LNCaP clone FGC (cell line): ENCODE measurements at places on chromosomes 5 and 9.

- no peak for DNase-seq
These were observed 3.3 kb downstream of the EBF1 start for GRCh38 chr5:159096243-159096923.

DNA sequence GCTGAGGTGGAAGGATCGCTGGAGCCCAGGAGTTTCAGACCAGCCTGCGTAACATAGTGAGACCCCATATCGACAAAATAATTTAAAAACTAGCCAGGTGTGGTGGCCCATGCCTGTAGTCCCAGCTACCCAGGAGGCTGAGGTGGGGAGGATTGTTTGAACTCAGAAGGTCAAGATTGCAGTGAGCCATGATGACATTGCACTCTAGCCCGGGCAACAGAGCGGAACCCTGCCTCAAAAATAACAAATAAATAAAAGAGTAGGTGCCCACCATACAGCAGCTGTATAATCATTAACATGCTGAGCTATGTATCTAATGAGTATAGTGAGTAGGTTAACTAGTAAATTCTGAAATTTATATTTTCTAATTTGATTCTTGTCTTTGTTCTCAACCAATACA is 11.0 kb upstream of the ATP6V0E1 start:
- DNase-seq: no peak

GRCh38 chr5:74296685-74297408 is 343.7 kb downstream of the ENC1 start:
- no peak for DNase-seq

DNA sequence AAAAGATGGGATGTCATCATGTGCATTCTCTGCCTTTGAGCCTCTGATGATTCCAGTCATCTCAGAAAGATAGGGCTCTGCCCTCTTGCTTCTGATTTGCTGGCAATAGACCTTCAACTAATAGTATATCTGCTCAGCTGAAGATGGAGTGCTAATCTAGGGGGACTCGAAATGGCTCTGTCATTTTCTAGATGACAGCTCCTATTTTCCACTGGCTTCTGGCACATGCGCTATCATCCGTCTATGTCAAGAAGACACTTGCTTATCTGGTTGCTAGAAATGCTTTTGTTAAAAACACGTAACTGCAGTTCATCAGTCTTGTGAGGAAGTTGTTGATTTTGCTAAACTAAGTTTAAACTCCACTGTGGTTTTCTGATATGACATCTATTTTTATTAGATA is 265.5 kb upstream of the ZNF608 start:
- DNase-seq: no peak

DNA sequence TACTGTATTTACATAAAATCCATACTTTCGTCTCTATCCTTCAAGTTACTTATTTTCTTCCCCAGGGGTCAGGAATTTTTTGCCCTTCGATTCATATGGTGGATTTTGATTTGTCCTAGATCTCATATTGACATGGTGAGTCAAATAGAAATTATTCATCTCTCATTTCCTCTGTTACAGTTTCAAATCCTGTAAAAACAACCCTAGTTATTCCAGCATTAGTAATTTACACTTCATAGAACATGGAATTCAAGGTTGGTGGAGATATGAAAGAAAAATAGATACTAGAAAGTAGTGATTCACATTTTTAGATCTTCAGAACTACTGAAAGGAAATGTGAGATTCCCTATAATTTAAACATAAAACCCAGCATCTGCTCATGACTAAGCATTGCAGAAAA is 1331.0 kb upstream of the CDH9 start:
- no peak for DNase-seq

GRCh38 chr9:15834541-15834940 is 281.7 kb downstream of the CCDC171 start:
- peak; percentile 6 for DNase-seq

GRCh38 chr9:131622523-131622922 is 77.2 kb downstream of the PRRT1B start:
- no peak for DNase-seq

DNA sequence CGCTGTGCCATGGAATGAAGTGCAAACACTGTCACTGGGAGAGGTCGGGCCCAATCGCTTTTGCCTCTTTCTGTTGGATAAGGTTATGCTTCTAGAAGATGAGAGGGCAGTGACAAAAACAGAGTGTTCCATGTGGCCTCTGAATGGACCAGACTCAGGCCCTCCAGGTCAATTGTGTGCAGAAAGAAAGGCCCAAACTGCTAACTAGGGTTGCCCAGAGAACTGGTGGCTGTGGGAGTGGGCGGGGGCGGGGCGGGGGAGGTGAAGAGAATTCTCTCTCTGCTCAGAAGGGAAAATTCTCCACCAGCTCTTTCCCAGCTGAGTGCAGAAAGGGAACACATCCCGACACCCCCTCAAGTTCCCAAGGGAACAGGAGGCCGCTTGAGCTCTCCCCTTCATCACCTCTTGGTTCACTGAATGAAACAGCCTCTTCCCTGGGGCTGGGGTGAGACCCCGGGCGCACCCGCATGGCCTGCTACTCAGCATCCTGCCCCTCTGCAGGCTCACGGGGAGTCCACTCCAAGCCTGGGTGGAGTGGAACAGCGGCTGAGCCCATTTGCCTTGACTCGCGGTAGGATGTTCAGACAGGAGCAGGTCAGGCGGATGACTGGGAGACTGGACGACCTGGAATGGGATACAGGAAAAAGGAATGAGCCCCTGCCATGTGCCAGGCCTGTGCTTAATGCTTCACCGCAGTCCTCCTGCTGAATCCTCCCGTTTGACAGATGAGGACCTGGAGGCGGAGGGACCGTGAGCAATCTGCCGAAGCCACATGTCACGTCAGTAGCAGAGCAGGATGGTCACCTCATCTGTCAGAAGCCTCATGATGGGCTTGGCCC is 93.8 kb upstream of the FANCC start:
- no peak for DNase-seq

- no peak for DNase-seq
These were observed 94.3 kb downstream of the TSSK1B start for GRCh38 chr5:113340537-113340936.

DNA sequence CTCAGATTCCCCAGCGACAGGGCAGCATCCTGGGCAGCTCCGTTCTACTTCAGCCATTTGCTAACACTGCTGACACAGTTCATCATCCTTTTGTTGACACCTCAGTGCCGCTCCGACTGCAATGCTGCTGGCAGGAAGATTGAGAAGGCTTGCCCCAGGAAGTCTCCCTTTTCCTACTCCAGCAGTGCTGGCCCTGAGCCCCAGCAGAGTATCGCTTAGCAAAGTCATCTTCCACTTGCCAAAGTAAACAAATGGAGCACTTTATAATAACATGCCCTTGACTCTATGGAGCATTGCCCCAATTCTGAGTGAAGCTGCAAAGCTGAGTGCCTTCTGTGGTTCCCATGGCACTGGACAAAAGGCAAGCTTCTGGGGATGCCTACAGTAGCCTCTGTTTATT is 32.2 kb downstream of the PRLR start:
- peak; percentile 94 for DNase-seq

DNA sequence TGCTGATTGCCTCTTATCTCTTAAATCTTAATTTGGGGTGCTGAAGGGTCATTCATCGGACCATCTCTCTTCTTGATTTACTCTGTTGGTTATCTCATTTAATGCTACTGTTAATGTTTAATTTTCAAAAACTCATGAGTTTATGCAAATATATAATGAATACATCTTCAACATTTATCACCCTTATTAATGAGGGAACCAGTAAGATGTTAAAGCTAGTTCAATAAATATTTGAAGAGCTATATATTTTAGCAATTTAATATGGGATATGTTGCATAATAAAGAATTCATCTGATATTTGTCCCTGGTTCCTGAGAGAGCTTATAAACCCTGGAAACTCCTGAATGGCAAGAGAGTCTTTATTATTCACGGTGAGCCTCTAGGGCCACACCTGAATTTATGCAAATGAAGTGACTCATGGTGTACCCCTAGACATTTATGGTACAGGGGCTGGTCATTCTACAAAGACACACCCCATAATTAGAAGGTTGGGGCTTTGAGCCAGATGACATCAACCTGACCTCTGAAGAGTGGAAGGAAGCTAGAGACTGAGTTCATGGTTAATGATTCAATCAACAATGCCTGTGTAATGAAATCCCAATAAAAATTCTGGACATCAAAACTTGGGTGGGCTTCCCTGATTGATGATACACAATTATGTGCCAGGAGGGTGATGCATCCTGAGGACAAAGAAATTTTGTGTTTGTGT is 339.5 kb upstream of the ZNF608 start:
- DNase-seq: no peak

- DNase-seq: no peak
These were observed 216.3 kb downstream of the ESM1 start for GRCh38 chr5:54769072-54769471.

GRCh38 chr5:88322785-88323184 is 54.1 kb upstream of the TMEM161B start:
- no peak for DNase-seq

GRCh38 chr9:87898151-87898550 is 15.5 kb downstream of the SPATA31E1 start:
- DNase-seq: no peak

GRCh38 chr9:36789886-36790285 is 217.2 kb downstream of the MELK start:
- peak; percentile 46 for DNase-seq

DNA sequence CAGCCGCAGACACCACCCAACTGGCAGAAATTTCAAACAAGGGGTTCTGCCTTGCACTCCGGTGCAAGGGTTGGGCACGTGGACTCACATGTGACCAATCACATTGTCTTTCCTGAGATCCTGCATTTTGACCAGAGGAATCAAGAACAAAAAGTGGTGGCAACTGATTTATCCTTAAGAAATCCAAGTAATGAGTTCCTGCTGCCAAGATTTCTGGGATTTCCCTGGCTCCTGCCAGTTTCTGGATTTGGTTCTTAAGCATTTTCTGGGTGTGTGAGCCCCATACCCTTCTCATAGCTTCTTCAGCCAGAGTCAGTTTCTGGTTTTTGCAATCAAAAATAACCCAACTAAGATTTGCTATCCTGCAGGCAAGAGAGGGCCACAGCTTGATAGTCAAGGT is 17.4 kb upstream of the KCNIP1 start:
- no peak for DNase-seq

GRCh38 chr5:6703806-6704205 is 9.4 kb upstream of the TENT4A start:
- DNase-seq: no peak

- no peak for DNase-seq
These were observed 56.7 kb downstream of the MAMDC2 start for GRCh38 chr9:70100362-70100761.

DNA sequence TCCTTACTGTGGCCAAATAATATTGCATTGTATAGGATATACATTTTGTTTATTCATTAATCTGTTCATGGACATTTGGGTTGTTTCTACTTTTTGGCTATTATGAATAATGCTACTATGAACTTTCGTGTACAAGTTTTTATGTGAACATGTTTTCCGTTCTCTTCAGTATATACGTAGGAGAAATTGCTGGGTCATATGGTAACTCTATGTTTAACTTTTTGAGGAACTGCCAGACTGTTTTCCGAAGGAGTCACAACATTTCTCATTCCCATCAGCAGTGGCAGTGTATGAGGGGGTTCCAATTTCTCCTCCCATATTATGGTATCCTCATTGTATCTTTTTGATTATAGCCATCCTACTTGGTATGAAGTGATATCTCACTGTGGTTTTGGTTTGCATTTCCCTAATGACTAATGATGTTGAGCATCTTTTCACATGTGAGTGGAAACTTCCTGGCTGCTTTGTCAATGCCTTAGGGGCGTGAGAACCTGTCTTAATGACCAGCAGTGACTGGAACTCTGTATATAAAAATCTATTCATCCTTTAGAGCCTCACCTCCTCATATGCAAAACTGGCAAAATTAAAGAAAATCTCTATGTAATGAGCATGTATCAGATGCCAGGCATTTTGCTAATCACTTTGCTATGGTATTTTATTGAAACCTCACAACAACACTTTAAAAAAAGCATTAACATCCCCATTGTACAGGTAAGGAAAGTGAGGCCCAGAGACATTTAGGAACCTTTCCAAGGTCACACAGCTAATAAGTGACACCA is 47.8 kb upstream of the TGFBR1 start:
- no peak for DNase-seq

DNA sequence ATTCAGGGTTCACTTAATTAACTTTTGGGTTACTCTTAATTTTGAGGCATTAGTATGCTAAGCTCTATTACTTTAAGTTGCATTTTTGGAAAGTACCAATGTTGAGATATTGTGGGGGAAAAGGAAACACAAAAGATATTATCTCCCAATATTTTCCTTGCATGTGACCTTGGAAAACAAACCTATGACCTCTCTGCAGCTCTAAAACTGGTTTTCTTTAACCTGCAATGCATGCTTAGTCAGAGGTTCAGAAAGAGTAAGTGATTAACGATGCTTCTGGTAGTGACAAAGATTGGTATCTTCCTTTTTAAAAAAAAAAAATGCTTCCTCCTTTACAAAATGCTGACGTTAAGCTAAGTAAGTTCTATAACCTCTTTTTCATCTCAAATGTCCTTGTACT is 44.9 kb upstream of the CDH18 start:
- no peak for DNase-seq

DNA sequence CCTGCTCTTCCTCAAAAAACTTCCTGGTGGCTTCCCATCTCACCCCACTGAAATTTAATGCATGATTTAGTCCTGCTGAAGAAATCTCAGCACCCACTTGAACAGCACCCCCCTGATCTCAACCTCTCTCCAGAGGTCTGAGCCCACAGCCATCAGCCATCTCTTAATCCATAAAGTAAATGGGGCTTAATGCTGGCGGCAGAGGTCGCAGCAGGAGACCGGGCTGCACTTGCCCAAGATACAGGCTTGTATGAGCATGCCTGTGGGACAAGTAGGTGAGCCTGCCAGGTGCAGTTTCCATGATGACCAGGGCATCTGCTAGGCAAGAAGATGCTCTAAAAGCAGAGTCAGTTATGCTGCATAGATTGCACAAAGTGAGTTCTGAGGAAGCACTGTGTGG is 52.4 kb upstream of the CTXN3 start:
- DNase-seq: no peak

DNA sequence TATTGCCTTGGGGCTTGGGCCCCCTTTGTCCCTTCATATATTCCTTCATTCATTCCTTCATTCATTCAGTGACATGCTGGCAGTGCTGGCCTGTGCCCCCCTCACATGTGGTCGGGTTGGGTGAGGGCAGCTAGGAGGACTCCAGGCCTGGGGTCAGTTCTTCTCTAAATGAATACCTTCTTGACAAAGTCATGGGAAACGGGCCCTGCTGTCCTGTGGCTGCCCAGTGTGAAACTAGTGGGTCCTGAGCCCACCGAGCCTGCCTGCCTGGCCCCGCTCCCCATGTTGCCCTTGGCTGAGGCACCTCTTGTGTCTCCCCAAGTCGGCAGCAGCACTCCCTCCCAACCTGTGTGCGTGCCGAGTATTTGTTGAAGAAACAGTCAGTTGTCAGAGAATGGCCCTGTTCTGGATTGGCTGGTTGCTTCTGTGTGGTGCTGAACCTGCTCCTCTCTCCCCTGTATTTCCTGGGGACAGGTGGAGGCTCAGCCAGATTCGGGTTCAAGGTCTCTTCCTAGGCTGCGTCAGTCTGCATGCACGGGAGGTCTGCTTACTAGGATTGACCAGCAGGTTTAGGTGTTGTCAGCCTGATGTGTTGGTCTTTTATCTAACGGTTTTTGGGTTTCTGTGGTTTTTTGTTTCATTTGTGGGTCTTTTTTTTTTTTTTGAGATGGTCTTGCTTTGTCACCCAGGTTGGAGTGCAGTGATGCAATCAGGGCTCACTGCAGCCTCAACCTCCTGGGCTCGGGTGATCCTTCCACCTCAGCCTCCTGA is 3.0 kb upstream of the CEL start:
- DNase-seq: no peak

- no peak for DNase-seq
These were observed 20.2 kb upstream of the ALDOB start for GRCh38 chr9:101455656-101456240.
